Effector memory CD8-positive, alpha-beta T cell (primary cell): ENCODE measurements at places on chromosomes 16 and 17.

DNA sequence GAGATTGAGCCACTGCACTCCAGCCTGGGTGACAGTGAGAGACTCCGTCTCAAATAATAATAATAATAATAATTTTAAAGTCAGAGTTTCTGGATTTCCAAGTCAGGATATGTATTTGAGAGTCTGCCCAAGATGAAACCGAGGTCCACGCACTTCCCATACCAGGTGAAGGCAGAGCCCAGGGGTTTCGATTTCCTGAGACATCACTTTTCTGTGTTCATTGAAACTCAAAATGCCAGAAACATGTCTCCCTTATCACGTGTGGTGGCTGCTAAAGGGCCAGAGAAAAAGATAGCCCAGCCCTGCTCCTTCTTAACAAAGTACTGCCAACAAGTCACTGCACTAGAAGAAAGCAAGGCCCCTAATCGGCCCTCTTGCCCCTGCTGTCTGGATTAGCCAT lies 9.8 kb upstream of the RNF157 start:
- no peak for DNase-seq

DNA sequence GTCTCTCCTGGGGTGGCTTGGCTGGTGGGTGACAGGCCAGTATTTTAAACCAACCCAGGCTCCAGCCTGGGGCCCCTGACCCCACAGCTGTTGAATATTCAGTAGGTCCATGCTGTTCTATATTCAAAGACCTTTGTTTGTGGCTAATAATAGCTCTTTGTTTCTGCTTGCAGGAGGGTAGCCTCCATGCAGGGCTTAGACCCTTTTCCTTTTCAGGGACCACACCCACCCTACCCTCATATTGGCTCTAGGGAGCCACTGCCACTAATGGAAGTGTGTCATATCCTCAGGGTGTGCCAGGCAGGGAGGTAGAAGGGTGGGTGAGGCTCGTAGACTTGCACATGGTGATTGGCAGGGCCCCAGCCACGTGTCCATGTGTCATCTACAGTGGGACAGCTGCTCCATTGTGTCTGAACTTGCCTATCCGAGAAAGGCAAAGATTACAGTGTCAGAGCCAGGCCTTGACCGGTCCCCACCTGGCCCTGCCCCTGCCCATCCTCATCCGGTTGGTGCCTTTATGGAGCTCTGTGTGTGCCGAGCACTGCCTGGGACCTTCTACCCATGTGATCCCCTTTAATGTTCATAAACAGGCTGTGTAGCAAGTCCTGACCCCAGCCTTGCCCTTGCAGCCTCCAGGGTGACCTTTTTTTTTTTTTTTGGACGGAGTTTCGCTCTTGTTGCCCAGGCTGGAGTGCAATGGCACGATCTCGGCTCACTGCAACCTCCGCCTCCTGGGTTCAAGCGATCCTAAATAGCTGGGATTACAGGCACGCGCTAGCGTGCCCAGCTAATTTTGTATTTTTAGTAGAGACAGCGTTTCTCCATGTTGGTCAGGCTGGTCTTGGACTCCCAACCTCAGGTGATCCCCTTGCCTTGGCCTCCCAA lies 22.1 kb downstream of the TMC7 start:
- DNase-seq = no peak

GRCh38 chr17:28908640-28909167 lies 5.8 kb upstream of the DHRS13 start:
- no peak for DNase-seq

DNA sequence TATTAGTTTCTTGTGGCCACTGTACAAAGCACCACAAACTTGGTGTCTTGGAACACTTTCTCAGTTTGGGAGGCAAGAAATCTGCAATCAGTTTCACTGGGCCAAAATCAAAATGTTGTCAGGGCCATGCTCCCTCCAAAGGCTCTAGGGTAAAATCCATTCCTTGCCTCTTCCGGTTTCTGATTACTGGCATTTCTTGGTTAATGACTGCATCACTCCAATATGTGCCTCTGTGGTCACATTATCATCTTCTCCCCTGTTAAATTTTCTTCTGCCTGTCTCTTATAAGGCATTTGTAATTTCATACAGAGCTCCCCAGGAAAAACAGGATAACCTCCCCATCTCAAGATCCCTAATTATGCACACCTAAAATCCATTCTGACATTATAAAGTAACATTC lies 34.8 kb downstream of the ZNF287 start:
- no peak for DNase-seq

- DNase-seq = no peak
Observed at GRCh38 chr17:54968988-54969332, 395 bp downstream of the STXBP4 start.

GRCh38 chr16:3951861-3952736 lies 71.6 kb upstream of the CREBBP start:
- no peak for DNase-seq

DNA sequence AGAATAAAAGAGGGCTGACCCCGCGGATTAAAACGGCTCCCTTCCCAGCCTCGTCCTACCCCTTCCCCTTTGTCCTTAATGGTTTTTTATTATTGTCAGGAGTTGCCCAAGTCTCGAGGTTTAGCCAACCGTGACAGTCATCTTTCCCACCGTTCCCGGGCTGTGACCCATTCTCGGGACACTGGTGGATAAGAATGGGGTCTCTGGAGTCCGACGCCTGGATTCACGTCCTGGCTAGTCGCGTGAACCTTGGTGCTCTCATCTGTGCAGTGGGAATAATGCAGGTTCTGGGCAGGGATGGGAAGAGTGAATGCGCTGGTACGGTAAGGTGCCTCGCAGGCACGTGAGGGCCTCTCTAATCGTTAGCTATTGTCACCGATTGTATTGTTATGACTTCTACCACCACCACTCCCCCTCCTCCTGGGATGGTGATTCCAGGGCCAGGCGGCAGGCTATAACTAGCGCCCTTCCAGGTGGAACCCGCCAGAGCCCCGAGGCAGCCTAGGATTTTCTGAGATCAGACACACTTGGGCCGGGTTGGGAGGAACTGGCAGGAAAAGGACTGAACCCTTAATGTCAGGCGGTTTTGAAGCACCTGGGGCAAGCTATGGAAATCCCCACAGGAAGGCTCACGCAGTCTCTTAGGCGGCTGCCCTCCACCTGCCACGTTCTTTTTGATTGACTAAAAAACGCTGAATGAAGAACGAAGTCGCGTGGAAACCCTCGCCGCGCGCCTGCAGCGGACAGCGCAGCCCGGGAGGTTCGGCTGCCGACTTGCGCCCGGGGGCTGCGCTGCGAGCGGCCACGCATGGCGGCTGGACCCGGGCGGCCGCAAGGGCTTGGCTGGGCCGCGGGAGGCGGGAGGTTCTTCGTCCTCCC lies 2.7 kb downstream of the HS3ST3B1 start:
- DNase-seq = peak; percentile 18

- DNase-seq = no peak
Observed at GRCh38 chr16:53711390-53711789, 7.4 kb downstream of the FTO start.

GRCh38 chr16:88045820-88046303 lies 94.6 kb downstream of the BANP start:
- no peak for DNase-seq

GRCh38 chr16:48647794-48648193 lies 37.8 kb upstream of the N4BP1 start:
- DNase-seq = no peak

DNA sequence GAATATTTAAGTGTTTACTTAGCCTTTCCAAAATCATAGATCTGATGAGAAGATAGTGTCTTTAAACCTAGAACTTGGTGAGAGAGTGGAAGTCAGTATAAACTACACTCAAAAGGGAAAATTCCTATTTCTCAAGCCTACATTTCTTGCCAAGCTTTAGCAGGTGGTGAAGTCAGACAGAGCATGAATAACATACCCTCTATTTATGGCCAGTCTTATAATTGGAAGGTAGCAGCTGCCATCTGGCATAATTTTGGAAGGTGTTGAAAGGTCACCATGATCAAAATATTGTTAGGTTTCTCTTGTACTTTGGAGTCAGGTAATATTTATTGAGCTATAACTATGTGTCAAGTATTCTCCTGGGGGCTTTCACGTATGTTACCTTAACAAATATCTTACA lies 729.3 kb upstream of the KIF2B start:
- no peak for DNase-seq

DNA sequence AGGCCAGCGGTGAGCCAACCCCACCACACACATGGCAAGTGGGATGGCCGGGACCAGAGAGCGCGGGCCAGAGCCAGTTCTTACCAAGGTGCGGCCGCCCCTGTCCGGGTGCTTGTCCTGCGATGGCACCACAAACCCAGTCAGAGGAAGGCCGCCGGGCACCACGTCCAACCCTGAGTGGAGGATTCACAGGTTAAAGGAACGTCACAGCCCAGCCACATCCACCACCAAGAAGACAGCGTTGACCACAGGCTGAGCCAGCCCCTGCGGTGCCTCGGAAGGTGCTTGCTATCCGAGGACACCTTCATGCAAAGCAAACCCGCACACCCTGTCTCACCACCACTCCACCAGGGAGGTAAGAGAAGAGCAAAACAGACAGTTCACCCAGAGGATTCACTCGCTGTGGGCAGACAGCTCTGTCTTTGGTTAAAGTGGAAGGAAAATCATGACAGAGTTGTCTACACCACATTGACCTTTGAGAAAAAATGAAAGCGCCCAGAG lies 15.8 kb downstream of the SLX4 start:
- DNase-seq = no peak

GRCh38 chr17:47776330-47777197 lies 43.5 kb downstream of the TBX21 start:
- peak; percentile 39 for DNase-seq

DNA sequence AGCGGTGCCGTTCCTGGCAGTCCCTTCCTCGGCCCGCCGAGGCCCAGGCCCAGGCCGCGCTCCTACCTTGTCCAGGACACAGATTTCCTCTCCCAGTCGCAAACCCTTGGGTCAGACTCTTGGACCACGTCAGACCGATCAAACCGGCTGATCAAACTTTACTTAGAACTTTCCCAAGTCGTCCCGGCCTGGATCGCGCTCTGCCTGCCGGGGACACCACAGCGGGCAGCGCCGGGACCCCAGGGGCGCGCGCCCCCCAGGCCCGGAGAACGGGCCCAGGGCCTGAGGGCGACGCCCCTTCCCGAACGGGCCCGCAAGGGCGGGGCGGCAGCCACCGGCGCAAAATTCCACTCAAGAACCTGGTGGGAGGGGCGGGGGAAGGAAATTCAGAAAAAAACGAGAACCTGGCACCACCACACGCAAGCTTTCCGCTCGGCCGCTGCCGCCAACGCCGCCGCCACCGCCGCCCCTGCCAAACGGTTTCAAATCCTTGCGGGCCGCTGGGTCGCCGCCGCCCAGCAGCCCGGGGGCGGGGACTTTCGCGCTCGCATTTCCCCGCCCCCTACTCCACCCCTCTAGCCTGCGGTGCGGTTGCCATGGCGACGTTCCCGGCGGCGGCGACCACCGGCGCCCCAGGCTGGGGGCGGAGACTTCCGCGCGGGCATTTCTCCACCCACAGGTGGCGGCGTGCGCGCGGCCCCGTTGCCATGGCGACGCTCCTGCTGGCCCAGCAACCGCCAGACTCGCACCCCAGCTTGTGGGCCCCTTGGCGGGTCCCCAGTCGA lies at the start of gene CEP112:
CEP112 (minus strand) TSS at position 541 of the 785 bp plus-strand sequence.
- peak; percentile 91 for DNase-seq

DNA sequence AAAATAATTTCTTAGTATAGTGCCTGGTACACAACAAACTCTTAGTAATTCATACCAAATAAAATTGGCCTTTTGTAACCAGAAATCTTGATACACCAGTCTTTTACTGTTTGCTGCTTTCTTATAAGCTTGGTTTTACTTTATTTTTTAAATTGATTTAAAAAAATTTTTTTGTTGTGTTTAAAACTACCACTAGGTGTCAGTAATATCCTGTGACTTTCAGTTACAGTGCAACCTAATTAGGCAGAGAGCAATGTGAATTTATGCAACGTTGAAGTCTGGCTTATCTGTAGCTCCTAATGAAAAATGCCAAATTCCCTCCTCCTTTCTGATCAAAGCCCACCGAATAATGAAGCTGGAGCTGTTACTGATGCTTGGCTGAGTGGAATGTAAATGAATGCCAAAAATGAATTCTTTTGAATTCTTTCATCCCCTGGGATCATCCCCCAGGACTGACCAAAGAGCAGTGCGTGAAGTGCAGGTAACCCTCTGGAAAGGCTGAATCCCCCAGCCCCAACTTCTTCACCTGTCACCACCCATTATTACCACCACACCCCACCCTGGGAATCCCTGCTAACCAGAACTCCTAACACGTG lies 3.8 kb downstream of the ERCC4 start:
- no peak for DNase-seq

GRCh38 chr16:74574146-74574545 lies 32.8 kb downstream of the GLG1 start:
- no peak for DNase-seq

- DNase-seq = no peak
Observed at GRCh38 chr17:2452216-2452750, 51.4 kb upstream of the MNT start.

- DNase-seq = no peak
Observed at GRCh38 chr17:6162216-6162615, 92.0 kb downstream of the WSCD1 start.

DNA sequence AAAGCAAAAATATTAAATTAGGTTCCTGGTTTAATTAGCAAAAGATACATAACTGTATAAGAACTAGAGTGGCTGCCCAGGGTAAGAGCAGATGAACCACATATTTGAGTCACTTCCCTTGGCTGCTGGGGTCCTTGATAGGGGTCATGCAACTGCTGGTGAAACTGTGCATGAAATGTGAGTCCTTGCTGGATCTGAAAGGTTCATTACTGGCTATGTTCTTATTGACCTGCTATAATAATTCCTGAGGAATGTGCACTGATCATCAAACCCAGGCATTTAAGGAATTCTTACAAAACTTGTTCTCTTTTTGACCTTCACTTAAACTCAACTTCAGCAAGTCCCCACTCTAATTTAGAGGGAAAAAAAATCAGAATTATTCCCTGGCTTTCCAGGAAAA lies 183.4 kb downstream of the ZNF18 start:
- DNase-seq = no peak

- DNase-seq = no peak
Observed at GRCh38 chr16:46828292-46828691, 2.7 kb downstream of the C16orf87 start.

DNA sequence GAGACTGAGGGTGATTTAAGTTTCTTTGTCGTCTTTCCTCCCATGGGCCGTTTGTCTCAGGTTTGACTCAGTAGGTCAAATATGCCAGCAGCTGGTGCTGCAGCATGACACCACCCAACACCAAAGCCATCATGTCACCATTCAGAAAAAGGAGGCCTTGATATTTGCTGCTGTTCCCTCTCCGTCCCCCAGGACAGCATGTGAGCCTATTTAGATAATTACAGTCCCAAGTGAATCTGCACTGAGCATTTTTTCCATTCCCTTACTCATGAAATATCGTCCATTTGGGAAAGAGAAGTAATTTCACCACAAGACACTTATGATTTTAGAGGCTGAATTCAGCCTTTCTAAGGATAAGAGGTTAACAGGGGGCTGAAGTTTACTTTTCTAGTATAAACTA lies 62.2 kb upstream of the ADORA2B start:
- no peak for DNase-seq
